Aorta (tissue), 5 donors: ENCODE measurements at places on chromosomes 12 and 14. TPM values are rescaled to one million over a fixed set of nuclear protein-coding genes. Genes with fewer than 3 reads are reported as not detected.

DNA sequence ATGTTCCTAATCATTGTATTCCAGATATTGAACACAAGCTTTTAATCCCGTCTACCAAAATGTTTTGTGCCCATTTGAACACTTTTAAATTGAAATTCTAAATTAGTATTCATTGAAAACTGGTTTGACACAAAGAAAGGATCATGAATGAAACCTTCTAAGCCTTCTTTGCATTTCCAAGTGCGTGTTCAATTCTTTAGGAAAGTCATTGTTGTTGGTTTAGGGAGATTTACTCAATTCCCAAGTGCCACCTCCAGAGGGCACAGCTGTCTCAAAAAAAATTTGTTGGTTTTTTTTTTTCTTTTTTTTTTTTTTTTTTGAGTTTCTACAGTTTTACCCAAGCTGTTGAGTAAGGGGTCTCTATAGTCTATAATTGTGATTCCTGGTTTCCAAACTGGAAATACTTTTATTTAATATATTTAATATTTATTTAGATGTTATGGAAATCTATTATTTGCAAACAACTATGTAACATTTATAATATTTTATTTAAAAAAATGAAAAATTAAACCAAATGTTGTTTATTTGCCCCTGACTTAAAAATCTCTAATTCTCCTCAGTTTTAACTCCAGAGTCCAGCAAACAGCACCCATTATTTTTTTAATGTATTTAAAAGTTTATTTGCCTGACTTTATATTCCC lies 79.9 kb downstream of the NEDD1 start:
- no peaks in the 10 kb centered on the region for H3K4me1 ChIP-seq
- no peak for DNase-seq
- no peaks in the 10 kb centered on the region for H3K27me3 ChIP-seq

DNA sequence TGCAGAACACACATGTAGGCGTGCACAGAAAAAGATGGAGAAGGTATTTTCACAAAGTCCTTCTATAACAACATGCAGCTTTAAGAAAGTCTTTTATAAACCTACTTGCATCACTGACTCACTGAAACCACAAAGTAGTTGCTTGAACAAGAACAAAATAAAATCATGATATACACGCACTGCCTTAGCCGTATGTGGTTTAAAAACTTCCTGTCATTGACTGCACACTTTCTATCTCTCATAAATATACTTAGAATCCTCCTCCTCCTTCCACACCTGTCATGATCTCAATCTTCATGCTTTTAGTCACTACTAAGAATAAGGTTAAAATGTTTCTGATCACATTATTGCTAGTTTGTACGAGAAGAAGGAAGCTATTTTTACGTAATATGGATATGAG lies 31.8 kb upstream of the RAD51AP1 start:
- H3K27ac ChIP-seq = no peak overlapping the region
- H3K4me1 ChIP-seq = no peaks in the 10 kb centered on the region
- H3K36me3 ChIP-seq = no peaks in the 10 kb centered on the region
- H3K27me3 ChIP-seq = no peaks in the 10 kb centered on the region

- H3K4me3 ChIP-seq = no peak overlapping the region
- no peaks in the 10 kb centered on the region for H3K27me3 ChIP-seq
- peaks cover 2% of the 10 kb centered on the region for H3K4me1 ChIP-seq
- no peaks in the 10 kb centered on the region for H3K36me3 ChIP-seq
- DNase-seq = no peak
These were observed 69.4 kb upstream of the ACTN1 start for GRCh38 chr14:69048456-69048855.

GRCh38 chr12:93199831-93200236 lies 177.9 kb upstream of the NUDT4 start:
- no peaks in the 10 kb centered on the region for H3K36me3 ChIP-seq
- H3K4me1 ChIP-seq = peaks cover 1% of the 10 kb centered on the region
- DNase-seq = no peak
- H3K27ac ChIP-seq = no peak overlapping the region
- H3K4me3 ChIP-seq = no peak overlapping the region

GRCh38 chr14:81172353-81172752 lies 48.4 kb downstream of the GTF2A1 start:
- DNase-seq = no peak
- no peak overlapping the region for H3K27ac ChIP-seq
- no peaks in the 10 kb centered on the region for H3K27me3 ChIP-seq
- no peaks in the 10 kb centered on the region for H3K4me1 ChIP-seq
- no peak overlapping the region for H3K4me3 ChIP-seq

GRCh38 chr12:47124451-47124850 lies 44.7 kb upstream of the AMIGO2 start:
- no peak overlapping the region for H3K4me3 ChIP-seq
- H3K4me1 ChIP-seq = no peaks in the 10 kb centered on the region
- H3K36me3 ChIP-seq = no peaks in the 10 kb centered on the region
- no peak overlapping the region for H3K27ac ChIP-seq

DNA sequence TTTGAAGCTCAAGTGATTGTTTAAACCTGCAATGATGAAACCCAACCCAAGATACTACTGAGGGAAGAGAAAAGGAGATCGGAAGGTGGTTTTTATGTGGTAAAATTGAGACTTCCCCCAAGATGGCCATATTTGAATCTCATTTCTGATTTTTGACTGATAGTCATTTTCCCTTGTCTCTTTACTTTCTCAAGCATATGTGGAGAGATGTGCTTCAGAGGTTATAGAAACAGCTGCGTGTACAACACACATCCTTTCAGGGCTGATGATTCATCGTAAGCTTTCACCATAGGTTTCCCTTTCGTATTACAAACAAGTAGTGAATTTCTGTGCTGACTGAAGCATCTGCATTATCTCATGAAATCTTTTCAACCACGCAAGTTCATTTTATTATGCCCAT lies 276.2 kb downstream of the EMP1 start:
- no peak for DNase-seq
- H3K36me3 ChIP-seq = no peaks in the 10 kb centered on the region
- no peaks in the 10 kb centered on the region for H3K27me3 ChIP-seq
- H3K4me1 ChIP-seq = no peaks in the 10 kb centered on the region
- no peak overlapping the region for H3K27ac ChIP-seq

- H3K4me3 ChIP-seq = no peak overlapping the region
- no peak overlapping the region for H3K27ac ChIP-seq
- H3K27me3 ChIP-seq = no peaks in the 10 kb centered on the region
- no peaks in the 10 kb centered on the region for H3K36me3 ChIP-seq
- no peak for DNase-seq
- no peaks in the 10 kb centered on the region for H3K4me1 ChIP-seq
These were observed 635.5 kb downstream of the SLC16A7 start for GRCh38 chr12:60231303-60231702.

DNA sequence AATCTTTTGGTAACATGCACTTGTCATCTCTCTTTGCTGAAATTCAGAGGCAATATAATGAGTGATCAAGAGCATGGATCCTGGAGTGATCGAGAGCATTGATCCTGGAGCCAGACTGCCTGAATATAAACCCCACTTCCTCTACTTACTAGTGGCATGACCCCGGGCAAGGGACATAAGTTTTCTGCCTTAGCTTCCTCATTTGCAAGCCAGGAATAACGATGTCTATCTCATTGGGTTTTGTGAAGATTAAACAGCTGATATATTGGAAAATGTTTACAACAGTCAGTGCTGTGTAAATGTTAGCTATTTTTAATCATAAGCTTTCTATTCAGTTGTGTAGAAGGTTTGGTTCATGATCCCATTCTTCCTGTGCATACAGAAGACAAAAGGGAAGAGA lies 2.4 kb upstream of the CSRNP2 start:
- H3K27me3 ChIP-seq = no peaks in the 10 kb centered on the region
- H3K4me3 ChIP-seq = no peak overlapping the region
- no peak overlapping the region for H3K27ac ChIP-seq
- no peaks in the 10 kb centered on the region for H3K4me1 ChIP-seq
- H3K36me3 ChIP-seq = no peaks in the 10 kb centered on the region

GRCh38 chr14:73630009-73630780 lies 14.6 kb upstream of the DNAL1 start:
- no peak for DNase-seq
- no peak overlapping the region for H3K4me3 ChIP-seq
- no peaks in the 10 kb centered on the region for H3K4me1 ChIP-seq
- H3K36me3 ChIP-seq = no peaks in the 10 kb centered on the region

DNA sequence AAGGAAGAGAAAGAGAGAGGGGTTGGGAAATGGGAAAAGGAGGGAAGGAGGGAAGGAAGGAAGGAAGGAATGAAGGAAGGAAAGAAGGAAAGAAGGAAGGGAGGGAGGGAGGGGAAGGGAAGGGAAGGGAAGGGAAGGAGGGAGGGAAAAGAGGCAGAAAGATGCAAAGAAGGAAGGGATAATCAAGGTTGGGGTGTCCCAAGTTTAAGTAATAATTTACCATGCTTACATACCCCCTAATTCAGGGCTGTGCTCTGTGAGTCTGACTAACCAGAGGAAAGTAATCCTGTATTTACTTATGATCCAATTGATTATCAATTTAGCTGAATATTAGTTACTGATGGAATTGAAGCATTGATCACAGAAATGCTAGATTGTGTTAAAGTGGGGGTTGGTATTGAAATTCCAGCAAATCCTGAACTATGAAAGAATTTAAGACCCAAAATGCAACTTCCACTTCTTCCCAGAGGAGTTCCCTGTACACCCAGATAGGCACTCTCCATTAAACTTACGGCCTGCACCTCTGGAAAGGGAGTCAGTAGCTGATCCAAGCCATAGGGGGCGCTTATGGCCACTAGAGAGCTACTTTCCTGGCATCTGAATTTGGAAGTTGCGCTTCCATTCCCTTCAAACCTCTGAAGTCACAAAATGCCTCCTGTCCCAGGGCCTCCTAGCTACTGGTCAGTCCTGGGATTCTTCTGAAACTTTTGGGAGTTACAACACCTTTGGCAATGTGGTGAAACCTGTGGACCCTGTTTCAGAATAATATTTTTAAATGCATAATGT lies 162.7 kb upstream of the PWP1 start:
- no peak overlapping the region for H3K27ac ChIP-seq
- no peaks in the 10 kb centered on the region for H3K4me1 ChIP-seq
- H3K36me3 ChIP-seq = no peaks in the 10 kb centered on the region
- DNase-seq = no peak
- H3K4me3 ChIP-seq = no peak overlapping the region

DNA sequence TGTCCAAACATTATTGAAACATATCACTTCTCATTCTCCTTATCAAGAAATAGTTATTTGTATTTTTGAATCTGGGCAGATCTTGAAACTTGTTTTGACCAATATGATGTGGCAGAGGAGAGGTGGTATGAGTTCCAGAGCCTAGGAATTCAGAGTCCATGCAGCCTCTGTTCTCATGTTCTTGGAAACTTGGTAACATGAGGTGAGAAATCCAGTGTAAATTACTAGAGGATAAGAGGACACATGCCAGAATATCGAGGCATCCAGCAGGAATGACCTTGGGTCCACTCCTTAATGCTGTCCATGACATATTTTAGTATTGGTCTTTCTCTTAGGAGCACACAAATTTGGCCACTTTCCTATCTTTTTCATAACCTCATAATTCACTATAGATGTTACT lies 1374.6 kb downstream of the FSCB start:
- no peak overlapping the region for H3K4me3 ChIP-seq
- H3K36me3 ChIP-seq = no peaks in the 10 kb centered on the region
- H3K4me1 ChIP-seq = no peaks in the 10 kb centered on the region

GRCh38 chr12:106332536-106332935 lies 25.0 kb upstream of the POLR3B start:
- no peak overlapping the region for H3K27ac ChIP-seq
- no peak overlapping the region for H3K4me3 ChIP-seq
- peaks cover 7% of the 10 kb centered on the region for H3K36me3 ChIP-seq
- H3K4me1 ChIP-seq = no peaks in the 10 kb centered on the region
- H3K27me3 ChIP-seq = no peaks in the 10 kb centered on the region
- no peak for DNase-seq

DNA sequence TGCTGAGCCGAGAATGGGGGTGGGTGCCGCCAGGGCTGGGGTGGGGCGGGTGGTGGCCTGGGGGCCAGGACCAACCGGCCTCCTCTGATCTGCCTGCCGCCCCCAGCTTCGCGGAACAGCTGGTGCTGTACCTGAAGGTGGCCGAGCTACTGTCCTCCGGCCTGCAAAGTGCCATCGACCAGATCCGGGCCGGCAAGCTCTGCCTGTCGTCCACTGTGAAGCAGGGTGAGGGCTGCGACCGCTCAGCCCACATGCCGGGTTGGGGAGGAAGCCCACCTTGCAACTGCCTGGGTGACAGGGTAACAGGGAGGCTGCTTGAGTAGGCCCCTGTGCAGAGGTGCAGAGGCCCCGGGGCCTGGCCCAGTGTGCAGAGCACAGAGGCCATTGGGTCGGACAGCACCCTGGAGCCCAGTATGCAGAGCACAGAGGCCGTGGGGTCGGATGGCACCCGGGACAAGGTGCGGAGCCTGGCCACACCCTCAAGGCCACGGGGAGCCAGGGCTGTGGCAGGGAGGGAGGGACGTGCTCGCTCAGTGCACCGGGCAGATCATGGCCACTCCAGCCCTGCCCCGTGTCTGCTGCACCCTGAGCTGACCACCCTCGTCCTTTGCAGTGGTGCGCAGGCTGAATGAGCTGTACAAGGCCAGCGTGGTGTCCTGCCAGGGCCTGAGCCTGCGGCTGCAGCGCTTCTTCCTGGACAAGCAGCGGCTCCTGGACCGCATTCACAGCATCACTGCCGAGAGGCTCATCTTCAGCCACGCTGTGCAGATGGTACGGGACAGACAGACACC lies 9.5 kb upstream of the PUS1 start:
- no peak for DNase-seq
- no peak overlapping the region for H3K27ac ChIP-seq
- H3K36me3 ChIP-seq = peaks cover 3% of the 10 kb centered on the region
- H3K4me1 ChIP-seq = no peaks in the 10 kb centered on the region
- H3K4me3 ChIP-seq = no peak overlapping the region

GRCh38 chr12:56188778-56189098 lies 545 bp downstream of the SMARCC2 start:
- no peaks in the 10 kb centered on the region for H3K27me3 ChIP-seq
- peak overlapping the region; percentile 94 for H3K4me3 ChIP-seq
- H3K27ac ChIP-seq = peak overlapping the region; percentile 76
- no peak for DNase-seq

GRCh38 chr14:105902131-105902898 lies 375.9 kb downstream of the TMEM121 start:
- H3K27me3 ChIP-seq = no peaks in the 10 kb centered on the region

DNA sequence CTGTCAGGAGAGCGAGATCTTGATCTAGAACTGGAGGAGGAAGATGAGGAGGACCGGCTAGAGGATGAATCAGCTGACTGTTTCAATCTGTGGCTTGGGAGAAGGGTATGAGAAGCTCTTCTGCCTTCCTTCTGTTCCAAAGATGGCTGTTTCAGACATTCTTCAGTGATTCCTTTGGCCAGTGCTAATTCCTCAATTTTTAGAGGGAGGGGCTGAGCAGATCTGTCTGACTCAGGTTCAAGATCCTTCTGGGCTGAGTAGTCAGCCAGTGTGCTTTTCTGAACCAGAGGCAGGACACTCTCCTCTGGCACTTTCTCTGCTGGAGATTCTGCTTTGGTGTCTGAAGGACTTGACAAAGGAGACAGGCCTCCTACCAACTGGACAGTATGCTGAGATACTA lies 15.2 kb downstream of the ACIN1 start:
- peaks cover 19% of the 10 kb centered on the region for H3K36me3 ChIP-seq
- H3K4me1 ChIP-seq = no peaks in the 10 kb centered on the region
- H3K4me3 ChIP-seq = no peak overlapping the region
- no peaks in the 10 kb centered on the region for H3K27me3 ChIP-seq
- H3K27ac ChIP-seq = no peak overlapping the region
- no peak for DNase-seq

The MYL2 gene
- 0.99 TPM for total RNA-seq

The RILPL1 gene
- 28.8 TPM for total RNA-seq

The POTEG gene
- total RNA-seq = not detected

The PLXNC1 gene
- total RNA-seq = 26.8 TPM

The AICDA gene
- 0.39 TPM for total RNA-seq

The KRT74 gene
- total RNA-seq = not detected

The SSTR1 gene
- total RNA-seq = 1.0 TPM

The TAS2R8 gene
- total RNA-seq = not detected

The SLC38A4 gene
- total RNA-seq = 0.12 TPM

The ENDOU gene
- total RNA-seq = 0.29 TPM

The BCL11B gene
- 1.3 TPM for total RNA-seq

The CMKLR1 gene
- 55.4 TPM for total RNA-seq

The PDE3A gene
- total RNA-seq = 94.7 TPM

The PLEKHG7 gene
- total RNA-seq = not detected
